ENCODE measurements at places on chromosomes 12 and 14.
A peak's percentile ranks its signal among the peaks of the same experiment; 100 is the strongest.

GRCh38 chr12:108812324-108812723 lies 45.1 kb downstream of the SSH1 start:
- no peak for DNase-seq

GRCh38 chr12:2053691-2054090 lies 904 bp downstream of the CACNA1C start:
- no peak for DNase-seq

DNA sequence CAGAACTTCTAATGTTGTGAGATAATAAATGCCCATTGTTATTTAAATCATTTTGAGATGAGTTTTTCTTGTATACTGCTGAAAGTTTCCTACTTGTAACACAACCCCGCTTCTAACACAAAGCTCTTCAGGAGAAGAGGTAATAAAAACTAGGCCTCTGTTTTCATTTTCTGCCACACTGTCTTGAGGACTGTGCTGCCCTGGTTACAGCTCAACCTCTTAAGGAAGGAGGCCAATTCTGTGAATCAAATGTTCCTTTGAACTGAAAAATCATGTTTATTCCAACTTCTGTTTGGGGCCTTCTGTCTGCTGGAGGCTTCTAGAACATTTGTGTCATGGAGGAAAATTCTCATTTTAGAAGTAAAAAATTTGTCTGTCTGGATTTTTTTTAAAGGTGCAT lies 100.3 kb downstream of the LRIG3 start:
- DNase-seq = no peak

GRCh38 chr14:48537600-48537999 lies 862.2 kb upstream of the MDGA2 start:
- no peak for DNase-seq

DNA sequence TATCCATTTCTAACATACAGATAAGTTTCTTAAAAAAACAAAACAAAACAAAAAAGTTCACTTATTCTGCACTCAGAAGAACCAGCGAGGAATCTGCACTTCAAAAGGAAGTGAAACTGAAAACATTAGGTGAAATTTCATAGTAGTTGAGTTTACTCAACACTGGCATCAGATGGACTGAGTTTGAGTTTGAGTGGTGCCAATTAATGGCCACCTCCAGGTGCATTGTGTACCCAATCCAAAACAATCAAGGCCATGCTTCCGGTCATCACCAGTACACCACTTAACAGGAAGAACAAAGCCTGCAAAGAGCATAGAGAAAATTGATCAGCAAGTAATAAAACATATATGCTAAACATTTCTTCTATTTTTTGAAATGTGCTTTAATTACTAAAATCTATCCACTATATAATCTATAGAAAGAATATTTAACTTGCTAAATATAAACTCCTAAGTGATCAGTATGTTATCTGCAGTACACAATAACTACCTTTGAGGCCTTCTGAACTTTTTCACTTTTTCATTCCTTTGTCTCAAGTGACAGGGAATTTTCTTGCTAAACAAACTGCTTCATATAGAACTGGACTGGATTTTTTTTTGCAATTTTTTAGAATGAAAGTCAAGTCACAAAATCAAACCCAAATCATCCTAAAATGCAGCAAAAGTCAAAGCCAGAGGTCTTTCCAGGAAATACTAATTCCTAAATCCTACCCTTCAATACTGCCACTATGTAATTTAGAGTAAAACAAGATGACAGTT lies 11.5 kb downstream of the SLC38A2 start:
- DNase-seq = no peak

GRCh38 chr12:92992041-92992440 lies 62.9 kb upstream of the EEA1 start:
- no peak for DNase-seq

DNA sequence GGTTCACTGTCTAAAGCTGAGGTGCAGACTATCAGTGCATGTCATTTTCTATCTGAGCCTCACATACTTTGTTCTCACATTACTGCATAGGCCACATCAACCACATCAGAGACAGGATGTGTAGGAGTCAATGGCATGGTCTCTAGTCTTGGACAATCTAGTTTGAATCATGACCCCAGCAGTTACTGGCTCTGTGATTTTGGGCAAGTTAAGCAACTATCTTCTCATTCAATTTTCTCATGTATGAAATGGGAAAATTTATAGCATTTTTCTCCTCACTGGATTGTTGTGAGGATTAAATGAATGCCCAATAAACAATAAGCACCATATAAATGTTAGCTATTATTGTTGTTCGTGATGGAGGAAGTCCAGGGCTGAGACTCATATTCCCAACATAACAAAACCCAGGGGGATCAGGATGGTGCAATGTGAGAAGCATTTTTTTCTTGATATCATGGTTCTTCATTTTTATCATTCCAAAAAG lies 432.6 kb downstream of the LRIG3 start:
- DNase-seq = no peak

- no peak for DNase-seq
Measured at GRCh38 chr12:106135781-106136180, 3.0 kb downstream of the NUAK1 start.

- DNase-seq = no peak
Measured at GRCh38 chr12:116558280-116559161, 660 bp upstream of the MAP1LC3B2 start.

GRCh38 chr14:76615331-76615730 lies 145.9 kb upstream of the VASH1 start:
- no peak for DNase-seq

DNA sequence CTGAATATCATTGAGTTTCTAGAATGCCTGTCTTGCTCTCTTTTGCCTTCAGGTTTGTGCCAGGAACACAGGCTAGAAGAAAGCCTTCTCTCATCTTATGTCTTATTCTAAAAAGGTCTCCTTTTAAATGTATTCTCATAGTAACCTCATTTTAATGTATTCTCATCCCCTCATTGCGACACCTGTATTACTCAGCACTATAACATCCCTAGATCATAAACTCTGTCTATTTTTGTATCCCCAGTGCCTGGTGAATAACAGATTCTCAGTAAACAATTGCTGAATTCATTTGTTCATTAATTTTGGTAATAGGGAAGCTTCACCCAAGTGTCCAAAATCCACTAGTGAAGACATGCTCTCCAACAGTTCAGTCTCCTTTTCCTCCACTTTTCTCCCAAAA lies 8.8 kb upstream of the LRRK2 start:
- no peak for DNase-seq

- no peak for DNase-seq
Measured at GRCh38 chr12:125304029-125304428, 238.8 kb downstream of the AACS start.

DNA sequence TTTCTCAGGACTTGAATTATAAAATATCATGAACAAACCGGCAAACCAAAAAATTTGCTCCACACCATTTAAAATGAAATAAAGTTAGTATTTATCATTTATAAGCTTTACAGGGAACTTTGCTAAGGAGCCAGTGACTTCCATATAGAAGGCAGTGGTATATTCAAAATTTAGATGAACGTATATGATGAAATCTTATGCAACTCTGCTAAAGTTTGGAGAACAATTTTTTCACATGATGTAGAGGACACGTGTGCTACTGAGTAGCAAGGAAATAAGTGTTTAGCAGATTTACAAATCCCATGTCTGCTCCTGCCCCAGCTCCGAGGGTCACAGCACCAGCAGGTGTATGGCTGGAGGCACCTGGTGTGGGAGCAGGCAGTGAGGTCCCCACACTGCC lies 70.8 kb upstream of the IFNG-AS1 start:
- DNase-seq = no peak

DNA sequence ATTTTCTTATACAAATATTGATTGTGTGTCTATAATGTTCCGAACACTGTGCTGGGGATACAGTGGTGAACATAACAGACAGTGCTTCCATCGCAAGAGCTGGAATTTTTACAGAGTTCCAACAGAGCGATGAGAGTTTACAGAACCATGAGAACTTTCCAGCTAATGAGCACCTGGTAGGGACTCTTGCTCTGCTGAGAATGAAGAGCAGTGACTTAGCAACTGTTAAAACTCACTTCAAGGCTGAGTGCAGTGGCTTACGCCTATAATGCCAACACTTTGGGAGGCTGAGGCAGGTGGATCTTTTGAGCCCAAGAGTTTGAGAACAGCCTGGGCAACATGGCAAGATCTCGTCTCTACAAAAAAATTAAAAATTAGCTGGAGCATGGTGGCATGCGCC lies 113.8 kb upstream of the DIO2 start:
- no peak for DNase-seq

- DNase-seq = no peak
Measured at GRCh38 chr14:79352076-79352630, 859.2 kb downstream of the DIO2 start.

- DNase-seq = no peak
Measured at GRCh38 chr12:54394281-54394719, 9.8 kb upstream of the ZNF385A start.

- DNase-seq = no peak
Measured at GRCh38 chr14:68921666-68922065, 57.4 kb downstream of the ACTN1 start.

GRCh38 chr14:103333754-103334643 lies at the start of gene EIF5:
EIF5 (plus strand) TSS chr14:103334237; CDS start chr14:103335861, 1,624 bp downstream.
- DNase-seq = peak; percentile 95

GRCh38 chr12:81080431-81080983 lies 2.6 kb downstream of the ACSS3 start:
- DNase-seq = no peak

- no peak for DNase-seq
Measured at GRCh38 chr12:113961921-113962710, 4.0 kb downstream of the RBM19 start.

- DNase-seq = no peak
Measured at GRCh38 chr14:71324767-71325272, 417.6 kb downstream of the PCNX1 start.

- peak; percentile 41 for DNase-seq
Measured at GRCh38 chr12:17918013-17918412, 172.0 kb downstream of the RERGL start.

DNA sequence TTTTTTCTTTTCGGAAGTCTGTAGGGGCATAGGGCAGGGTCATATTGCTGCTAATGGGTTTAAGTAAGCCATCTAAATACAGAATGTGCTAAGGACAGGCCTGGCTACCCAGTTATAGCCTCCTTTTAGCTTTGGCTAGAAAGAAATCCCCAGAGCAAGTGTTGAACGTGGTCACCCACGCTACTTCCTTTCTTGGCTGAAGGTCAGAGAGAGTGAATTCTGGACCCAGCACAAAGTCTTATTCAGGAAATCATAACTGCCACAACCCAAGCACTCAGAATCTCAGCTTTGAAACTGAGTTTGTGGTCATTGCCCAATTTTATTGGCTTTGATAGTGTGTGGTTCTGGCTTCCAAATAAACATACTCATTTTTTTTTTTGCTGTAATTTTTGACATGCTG lies 542.1 kb upstream of the ATP2B1 start:
- DNase-seq = no peak

GRCh38 chr14:64569138-64569631 lies 19.4 kb downstream of the PPP1R36 start:
- DNase-seq = peak; percentile 45

DNA sequence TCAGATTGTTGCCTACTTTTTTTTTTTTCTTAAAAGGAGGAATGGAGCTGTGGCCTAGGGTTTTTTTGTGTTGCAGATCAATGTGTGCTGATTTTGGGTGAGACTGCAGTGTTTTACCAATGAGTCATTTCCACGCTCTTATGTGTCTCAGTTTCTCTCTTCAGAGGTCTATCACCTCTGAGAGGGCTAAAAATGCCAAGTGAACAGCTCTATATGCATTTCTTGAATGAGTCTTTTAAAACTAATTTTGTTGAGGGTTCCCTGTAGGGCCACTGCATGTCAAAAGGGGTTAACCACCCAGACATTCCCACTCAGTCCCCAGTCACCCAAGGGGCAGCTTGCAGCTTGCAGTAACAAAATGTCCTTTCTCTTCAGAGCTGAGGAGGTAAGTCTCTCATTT lies 24.3 kb upstream of the GLIPR1L2 start:
- DNase-seq = no peak

DNA sequence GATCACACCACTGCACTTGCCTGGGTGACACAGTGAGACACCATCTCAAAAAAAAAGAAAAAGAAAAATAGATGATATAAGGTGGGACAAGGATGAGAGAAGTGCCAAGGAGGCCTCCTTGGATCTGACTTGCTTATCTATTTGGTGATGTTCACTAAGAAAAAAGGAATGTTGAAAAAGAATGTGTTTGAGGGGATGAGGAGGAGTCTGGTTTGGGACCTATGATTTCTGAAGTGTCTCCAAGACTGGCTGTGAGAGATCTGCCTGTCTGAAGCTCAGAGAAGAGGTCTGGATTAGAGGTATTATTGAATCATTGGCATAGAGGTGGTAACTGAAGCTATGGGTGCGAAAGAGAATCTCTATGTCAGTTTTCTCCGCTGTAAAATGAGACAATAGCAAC lies 42.8 kb downstream of the BCAT1 start:
- DNase-seq = no peak

DNA sequence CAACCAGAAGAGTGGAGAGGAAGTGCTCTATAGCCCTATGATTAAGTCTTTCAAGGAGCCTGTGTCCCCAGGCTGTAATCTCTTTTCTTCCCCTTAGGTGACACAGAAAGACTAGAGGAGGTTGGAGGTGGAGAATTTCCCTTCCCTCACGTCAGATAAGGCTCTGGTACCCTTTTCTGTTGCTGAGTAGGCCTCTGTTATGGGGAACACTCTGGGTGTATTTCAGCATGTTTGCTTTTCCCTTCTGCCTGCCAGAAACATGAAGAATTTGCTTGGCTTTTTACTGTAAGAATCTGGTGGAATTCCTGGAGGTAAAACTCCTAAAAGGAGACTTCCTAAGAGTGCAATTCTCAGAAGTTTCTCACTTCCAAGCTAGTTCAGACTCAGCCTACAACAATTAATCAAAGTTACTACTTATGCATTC lies 58.3 kb downstream of the SIX1 start:
- no peak for DNase-seq

DNA sequence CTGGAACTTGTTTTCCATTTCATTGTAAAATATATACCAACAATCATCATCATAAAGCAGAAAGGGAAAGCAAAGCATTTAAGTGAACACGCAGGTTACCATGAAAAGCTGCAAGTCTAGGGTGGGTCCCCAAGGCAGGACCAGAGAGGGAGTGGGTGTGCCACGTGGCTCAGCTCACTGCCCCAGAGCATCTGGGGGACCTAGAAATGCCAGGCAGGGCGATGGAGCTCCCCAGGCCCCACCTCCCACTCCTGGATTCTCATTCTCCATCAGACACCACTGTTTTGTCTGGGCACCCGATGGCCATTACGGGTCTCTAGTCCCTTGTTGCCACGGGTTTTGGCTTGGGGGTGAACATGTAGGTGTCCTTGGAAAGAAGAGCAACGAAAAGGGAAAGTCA lies 34.7 kb downstream of the BCL11B start:
- no peak for DNase-seq

- no peak for DNase-seq
Measured at GRCh38 chr12:21818627-21819026, 44.1 kb upstream of the KCNJ8 start.

DNA sequence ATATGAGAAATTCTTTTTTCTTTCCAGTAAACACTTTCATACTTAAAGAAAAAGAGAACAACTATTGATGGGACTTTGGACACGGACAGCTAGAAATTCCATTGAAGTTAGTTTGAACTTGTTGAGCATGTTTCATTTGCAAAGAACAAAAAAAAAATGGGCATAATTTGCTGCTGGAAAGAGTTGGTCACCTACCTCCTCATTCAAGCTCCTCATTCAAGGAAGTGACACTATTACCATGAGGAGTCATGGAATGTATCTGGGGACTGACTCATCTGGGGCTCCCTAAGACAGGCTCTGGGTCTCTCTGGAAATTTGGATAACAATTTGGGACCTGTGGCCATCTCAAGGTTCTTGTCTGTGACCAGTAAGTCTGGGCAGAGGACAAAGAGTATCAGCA lies 50.4 kb downstream of the KICS2 start:
- peak; percentile 73 for DNase-seq

Data from HS-5 (cell line).